ENCODE measurements at places on chromosomes 1 and 21.

GRCh38 chr1:94803106-94803505 is 17.1 kb upstream of the SLC44A3 start:
- no peak for DNase-seq

- no peak for DNase-seq
These were observed 70.7 kb upstream of the ESRRG start for GRCh38 chr1:216793973-216794372.

- no peak for DNase-seq
These were observed 112.3 kb downstream of the HHAT start for GRCh38 chr1:210441028-210441427.

GRCh38 chr1:219323426-219323825 is 149.7 kb downstream of the LYPLAL1 start:
- no peak for DNase-seq
